CD4-positive, alpha-beta T cell treated with Interleukin-4 for 1 hour (primary cell): ENCODE measurements at places on chromosomes 13 and 19.

GRCh38 chr13:48595431-48596429 lies 58.0 kb upstream of the CYSLTR2 start:
- peak; percentile 75 for DNase-seq

DNA sequence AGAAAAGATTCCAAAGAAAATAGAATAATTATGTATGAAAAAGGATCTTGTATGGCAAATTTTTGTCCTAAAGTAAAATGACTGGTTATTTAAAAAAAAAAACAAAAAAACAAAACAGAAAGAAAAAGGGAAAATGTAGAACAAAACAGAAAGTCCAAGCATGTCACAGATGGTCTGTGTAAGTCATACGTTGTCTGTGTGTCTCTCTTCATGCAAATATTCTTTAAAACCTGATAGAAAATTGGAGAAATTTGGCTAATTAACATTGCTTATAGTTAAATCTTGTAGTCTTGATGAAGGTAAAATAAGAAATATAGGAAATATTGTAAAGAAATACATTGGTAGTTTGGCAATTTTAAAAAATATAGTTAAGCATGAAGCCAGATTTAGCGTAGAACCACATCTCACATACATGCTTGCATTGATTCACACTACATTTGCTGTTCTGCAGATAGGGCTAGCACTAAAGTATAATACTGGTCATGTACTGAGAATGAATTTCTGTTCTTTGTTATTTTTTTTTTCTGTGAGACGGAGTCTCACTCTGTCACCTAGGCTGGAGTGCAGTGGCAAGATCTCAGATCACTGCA lies 58.4 kb downstream of the SPRYD7 start:
- DNase-seq, result no peak

DNA sequence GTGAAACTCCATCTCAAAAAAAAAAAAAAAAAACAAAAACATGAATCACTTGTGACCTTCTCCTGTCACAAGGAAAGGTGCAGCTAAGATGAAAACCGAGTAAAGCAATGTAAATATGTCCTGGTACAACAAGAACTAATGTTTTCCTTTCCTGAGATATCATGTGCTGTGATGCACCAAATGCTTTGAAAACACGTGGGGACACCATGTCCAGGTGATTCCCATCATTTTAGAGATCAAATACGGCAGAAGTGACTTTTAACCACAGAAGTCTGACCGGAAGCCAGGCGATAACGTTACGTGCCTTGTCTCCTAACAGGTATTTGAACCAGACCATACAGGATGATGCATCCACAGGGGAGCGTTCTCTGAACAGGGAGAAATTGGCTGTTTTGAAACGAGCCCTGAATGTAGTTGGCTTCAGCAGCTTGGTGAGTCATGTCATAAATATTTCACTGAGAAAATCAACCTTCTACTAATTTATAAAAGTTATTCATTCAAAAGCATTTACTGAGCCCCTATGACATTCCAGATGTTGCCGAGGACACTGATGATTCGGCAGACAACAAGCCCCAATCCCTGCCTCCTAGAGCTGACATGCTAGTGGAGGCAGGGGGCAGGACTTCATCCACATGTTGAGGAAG lies 328.1 kb downstream of the MYO16 start:
- no peak for DNase-seq

GRCh38 chr19:55321466-55322137 lies 3.5 kb downstream of the TMEM150B start:
- DNase-seq, result no peak

DNA sequence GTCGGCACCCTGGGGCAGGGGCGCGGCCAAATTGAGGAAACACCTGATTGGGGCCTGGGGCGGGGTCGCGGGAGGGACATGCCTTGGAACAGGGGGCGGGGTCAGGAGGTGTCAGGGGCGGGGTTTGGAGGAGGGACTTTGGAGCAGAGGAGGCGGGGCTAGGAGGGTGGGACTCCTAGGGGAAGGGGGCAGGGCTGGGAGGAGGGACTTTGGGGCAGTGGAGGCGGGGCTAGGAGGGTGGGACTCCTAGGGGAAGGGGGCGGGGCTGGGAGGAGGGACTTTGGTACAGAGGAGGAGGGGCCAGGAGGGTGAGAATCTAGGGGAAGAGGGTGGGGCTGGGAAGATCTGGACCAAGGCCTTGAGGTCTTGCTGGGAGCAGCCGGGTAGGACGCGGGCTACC lies 21.9 kb downstream of the GRIN2D start:
- DNase-seq, result peak; percentile 84

- no peak for DNase-seq
Measured at GRCh38 chr19:11458236-11458900, 22.5 kb downstream of the ELAVL3 start.

- DNase-seq, result no peak
Measured at GRCh38 chr19:10379880-10380312, 476 bp downstream of the TYK2 start.

GRCh38 chr13:46526740-46527139 lies 26.2 kb upstream of the LRCH1 start:
- no peak for DNase-seq

DNA sequence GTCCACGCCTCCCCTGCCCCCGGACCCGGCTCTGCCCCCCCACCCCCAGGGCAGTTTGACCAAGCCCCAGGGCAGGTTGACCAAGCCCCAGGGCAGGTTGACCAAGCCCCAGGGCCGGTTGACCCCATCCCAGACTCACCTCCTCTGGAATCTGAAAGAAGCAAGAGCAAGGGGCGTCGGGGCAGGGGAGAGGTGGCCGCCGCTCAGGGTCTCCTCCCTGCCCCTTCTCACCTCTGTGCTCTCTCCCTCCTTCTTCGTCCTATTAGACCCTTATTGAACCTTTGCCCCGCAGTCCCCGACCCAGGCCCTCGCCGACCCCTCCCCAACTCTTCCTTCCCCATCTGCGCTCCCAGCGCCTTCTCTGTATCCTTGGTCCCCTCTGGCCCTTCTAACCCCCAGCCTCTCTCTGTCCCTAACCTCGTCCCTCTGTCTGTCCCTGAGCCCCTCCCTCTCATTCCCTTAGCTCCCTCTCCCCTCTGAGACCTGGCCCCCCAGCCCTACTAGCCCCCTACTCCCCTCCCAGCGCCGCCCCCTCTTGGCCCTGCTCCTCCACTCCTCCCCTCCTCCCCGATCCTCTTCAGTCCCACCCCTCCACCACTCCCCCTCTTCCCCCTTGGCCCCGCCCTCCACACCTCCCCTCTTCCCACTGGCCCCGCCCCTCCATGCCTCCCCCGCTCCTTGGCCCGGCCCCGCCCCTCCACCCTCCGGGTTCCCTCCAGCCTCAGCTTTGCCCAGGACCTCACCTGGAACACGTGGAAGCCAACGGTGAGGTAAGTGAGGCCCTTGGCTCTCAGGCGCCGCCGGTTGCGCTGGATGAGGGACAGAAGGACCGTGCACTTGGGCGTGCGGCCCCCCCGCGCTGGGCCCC lies 7.6 kb downstream of the CAPN12 start:
- DNase-seq, result peak; percentile 71
